GM23248 (cell line): ENCODE measurements at places on chromosomes 13 and 19. TPM values are rescaled to one million over a fixed set of nuclear protein-coding genes. Genes with fewer than 3 reads are reported as not detected.

NMRK2 gene
- total RNA-seq = not detected in 2 replicates

TEKTIP1 gene
- not detected in 2 replicates for total RNA-seq

OR4F17 gene
- not detected in 2 replicates for total RNA-seq

DNA sequence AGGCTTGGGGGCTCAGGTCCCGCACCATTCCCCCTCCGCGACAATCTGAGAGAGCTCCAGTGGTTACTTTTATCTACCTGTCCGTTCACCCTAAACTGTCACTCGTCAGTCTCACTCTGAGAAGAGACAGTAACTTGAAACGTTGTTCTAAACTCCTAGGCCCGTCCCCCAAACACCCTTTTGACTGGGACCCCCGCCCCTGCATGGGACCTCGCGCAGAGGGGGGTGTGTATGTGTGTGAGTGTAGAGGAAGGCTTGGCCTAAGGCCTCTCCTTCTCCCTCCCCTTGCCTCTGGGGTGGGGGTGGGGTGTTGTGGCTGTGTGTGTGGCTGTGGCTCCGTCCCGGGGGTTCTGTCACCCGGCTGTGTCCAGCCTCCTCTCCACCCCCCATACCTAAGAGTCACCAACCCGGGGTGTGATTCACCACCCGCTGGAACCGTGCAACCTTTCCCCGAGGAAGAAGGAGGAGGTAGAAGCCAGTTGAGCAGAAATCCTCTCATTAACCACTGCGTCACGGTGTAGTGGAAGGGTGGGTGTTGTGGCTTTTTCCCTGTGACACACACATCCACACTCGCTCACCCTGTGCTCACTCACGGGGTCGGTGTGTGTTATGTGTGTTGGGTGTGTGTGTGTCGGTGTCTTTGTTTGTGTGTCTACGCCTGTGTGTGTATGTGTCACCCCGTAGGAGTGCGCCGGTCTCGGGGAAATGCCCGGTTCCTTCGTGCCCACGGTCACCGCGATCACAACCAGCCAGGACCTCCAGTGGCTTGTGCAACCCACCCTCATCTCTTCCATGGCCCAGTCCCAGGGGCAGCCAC, 2.4 kb downstream of the FOSB start:
- peaks cover 10% of the 10 kb centered on the region; the same call in 1 of the 2 replicates for H3K4me1 ChIP-seq
- peak overlapping the region; percentile 100 for H3K27ac ChIP-seq
- DNase-seq = peak; percentile 90
- H3K36me3 ChIP-seq = no peaks in the 10 kb centered on the region
- no peaks in the 10 kb centered on the region for H3K27me3 ChIP-seq
- peak overlapping the region; percentile 96 for H3K4me3 ChIP-seq

DNA sequence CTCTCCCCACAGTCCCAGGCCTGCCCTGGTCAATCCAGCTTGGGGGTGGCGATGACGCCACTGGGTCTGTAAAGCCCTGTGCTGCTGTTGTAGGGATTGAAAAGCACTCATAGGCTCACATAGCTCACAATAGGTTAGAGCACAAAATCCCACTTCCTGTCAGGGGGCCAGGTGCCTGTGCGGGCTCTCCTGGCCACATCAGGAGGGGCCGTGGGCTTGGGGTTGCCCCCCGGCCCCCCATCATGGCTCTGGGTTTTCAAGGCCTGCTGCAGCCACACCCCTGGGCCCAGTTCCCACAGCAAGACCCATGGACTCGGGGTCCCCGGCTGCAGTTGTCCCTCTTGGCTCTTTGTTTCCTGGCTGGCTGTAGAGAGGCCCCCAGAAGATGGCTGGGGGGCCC, 62.9 kb downstream of the SMARCA4 start:
- no peaks in the 10 kb centered on the region for H3K27me3 ChIP-seq
- peaks cover 10% of the 10 kb centered on the region; the same call in 1 of the 2 replicates for H3K36me3 ChIP-seq
- H3K4me1 ChIP-seq = no peaks in the 10 kb centered on the region

- no peaks in the 10 kb centered on the region for H3K36me3 ChIP-seq
- DNase-seq = peak; percentile 53
- H3K4me3 ChIP-seq = peak overlapping the region; percentile 90
- peak overlapping the region; percentile 70 for H3K27ac ChIP-seq
- peaks cover 19% of the 10 kb centered on the region for H3K4me1 ChIP-seq
These were observed 506 bp upstream of the GAS6 start for GRCh38 chr13:113864273-113864890.

GRCh38 chr13:26473571-26474230, 83.8 kb upstream of the WASF3 start:
- peaks cover 18% of the 10 kb centered on the region for H3K4me1 ChIP-seq
- H3K4me3 ChIP-seq = no peak overlapping the region
- no peaks in the 10 kb centered on the region for H3K36me3 ChIP-seq
- H3K27me3 ChIP-seq = no peaks in the 10 kb centered on the region
- no peak for DNase-seq
